Retinal pigment epithelial cell (primary cell): ENCODE measurements at places on chromosomes 2 and 18.

DNA sequence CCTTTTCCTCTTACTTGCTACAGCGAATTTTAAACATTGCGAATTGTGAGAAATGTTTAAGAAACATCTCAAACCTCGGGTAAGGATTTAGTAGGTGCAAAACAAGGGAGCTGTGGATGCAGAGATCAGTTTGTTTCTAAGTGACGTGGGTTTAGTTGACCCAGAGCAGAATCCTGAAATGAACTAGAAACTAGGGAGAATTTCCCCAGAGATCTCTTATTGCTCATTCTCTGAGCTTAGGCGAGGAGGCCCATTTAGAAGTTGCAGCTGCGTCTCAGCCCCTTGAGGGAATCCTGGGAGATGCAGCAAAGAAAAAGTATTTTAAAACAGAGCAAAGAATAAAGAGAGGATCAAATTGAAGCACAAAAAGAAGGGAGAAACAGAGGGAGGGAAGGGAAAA, 29.3 kb downstream of the FAM124B start:
- no peak for DNase-seq

DNA sequence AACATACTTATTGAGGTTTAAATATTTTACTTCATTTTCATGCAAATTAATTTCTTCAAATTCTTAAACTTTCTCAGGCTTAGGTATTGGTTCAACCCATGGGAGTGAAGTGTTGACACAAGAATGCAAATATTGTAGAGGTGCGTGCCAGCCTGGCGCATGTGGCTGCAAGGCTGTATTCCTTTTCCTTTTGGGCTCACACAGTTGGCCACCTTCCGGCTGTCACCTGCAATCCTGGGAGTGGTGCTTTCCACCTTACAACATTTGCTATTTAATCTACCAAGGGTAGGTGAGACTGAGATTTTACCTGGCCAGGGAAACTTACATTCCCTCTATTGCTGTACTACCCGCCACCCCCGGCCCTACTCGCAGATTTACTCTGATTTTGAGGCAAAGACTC, 141.1 kb downstream of the DCC start:
- DNase-seq: no peak

GRCh38 chr2:129877795-129878775, 101.4 kb upstream of the RAB6C start:
- DNase-seq: peak; percentile 8

DNA sequence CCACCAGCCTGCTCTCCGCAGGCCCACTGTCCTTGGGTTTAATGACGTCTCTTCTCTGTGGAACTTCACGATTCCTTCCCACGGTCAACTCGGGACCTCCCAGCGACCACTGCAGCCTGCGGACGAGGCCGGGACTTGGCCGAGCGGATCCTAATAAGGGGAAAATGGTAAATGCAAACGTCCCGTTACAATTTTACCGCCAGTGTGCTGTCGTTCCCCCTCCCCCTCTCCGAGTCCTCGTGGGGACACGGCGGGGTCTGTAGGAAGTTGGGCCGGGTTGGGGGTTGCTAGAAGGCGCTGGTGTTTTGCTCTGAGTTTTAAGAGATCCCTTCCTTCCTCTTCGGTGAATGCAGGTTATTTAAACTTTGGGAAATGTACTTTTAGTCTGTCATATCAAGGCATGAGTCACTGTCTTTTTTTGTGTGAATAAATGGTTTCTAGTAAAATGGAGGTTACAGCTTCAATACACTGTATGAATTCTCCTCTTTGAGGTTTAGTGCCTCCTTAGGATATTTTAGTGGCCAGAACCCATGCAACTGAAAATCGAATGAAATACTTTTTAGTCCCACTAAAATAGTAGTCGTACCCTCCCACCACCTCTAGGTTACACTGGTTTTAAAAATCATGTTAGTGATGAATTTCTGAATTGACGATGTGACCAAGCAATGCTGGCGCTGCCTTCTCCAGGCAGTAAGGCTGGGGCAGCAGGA, 2.3 kb downstream of the HOXD11 start:
- DNase-seq: no peak
